ENCODE measurements at places on chromosomes 6 and 20.

- DNase-seq, result no peak
Observed at GRCh38 chr6:22294301-22294700, 2.5 kb downstream of the PRL start.

- DNase-seq, result no peak
Observed at GRCh38 chr6:13851330-13851729, 37.0 kb upstream of the MCUR1 start.

DNA sequence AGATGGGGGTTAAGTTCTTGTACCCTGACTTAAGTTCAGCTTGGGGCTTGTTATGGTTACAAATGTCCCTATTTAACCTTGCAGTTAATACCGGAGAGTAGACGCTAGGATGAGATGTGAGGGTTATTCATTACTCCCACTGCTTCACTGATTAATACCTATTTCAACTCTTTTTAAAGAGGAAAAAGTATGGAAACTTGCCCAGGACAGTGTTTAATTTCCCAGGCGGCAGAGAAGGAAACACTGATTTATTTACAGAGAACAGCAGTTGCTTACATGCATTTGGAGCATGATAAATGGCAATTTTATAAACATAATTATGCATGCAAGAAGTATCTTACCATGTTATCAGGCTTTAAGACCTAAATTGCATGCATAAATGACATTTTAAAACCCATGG is 137.7 kb downstream of the RCAN2 start:
- DNase-seq, result no peak

DNA sequence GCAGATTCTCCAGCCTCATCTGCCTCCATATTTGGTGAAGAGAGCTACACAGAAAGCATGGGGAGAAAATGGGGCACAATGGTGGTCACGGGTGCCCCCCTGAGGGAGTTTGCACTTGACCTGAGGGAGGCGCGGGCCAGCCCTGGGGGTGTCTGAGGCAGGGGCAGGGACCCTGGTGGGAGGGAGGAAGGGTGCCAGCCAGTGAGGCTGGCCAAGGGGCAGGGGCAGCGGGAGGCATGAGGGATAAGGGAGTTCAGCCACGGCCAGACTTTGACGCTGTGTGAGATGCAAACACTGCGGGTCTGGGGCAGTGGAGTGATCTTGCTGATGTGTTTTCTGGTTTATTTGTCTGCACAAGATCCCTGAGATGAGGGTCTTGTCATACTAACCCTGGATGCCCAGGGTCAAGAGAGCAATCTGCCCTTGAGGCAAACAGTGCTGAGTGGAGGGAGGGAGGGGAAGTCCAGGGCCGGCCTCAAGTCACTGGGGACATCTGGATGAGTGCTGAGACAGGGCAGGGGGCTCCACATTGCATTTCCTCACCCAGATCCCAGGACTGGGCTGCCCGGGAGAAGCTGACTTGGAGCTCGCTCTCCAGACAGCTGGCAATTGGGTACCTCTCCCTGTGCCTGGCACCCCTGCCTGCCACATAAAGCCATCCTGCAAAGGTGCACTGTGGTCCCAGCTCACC is 8.8 kb upstream of the PCMTD2 start:
- no peak for DNase-seq

DNA sequence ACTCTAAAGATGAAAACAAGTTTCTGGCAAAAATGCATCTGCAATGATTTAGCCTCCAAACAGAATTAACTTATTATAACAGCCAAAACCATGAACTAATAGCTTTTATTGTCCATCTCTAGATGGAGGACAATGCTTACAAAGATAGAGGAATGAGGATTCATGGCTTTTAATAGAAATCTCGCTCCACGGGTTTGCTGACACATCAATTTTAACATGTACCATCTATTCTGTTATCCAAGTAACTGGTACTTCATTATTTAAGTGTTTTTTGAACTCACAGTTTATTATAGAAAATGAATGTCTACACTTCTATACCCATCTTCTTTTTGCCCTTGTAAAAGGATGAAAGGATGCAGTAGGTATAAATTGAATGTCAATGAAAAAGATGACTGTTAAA is 10.8 kb downstream of the TMX4 start:
- no peak for DNase-seq

- DNase-seq, result no peak
Observed at GRCh38 chr6:133205304-133205703, 35.9 kb upstream of the EYA4 start.

DNA sequence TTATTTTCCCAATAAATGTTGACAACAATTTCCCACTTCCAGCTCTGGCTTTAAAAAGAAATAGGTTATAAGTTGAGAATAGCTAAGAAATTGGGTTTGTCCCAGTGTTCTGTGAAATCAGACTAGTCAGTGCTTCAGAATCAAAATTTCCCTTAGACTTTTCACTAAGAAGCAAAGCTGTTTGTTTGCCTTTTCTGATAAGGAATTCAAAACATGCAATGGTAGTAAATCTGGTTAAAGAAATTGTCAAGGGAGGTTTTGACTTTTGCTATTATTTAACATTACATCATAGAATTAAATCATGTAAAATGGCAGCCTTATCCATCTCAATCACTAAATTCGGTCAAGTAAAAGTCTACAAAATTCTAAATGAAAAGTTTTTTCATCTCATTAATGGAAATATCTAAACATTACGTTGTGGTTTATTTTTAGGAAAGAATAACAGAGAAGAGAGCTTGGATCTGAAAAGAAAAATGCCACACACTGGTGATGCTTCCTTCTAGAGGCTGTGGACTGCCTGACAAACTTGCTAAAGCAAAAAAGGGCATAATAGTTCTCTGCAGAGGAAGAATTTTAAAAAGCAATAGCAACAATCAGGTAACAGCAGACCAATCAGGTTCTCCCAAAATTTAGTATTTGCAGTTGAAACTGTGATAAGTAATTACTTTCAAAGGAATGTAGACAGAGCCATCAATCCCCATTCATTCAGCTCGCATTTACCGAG is 36.4 kb downstream of the PLAGL1 start:
- DNase-seq, result no peak

- DNase-seq, result no peak
Observed at GRCh38 chr6:109056661-109057060, 38.0 kb downstream of the SESN1 start.

DNA sequence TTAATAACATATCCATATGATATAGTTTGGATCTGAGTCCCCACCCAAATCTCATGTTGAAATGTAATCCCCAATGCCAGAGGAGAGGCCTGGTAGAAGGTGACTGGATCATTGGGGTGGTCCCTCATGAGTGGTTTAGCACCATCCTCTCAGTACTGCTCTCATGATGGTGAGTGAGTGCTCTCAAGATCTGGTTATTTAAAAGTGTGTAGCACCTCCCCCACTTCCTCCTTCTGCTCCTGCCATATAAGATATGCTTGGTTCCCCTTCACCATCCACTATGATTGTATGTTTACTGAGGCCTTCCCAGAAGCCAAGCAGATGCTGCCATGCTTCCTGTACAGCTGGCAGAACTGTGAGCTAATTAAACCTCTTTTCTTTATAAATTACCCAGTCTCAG is 22.9 kb downstream of the IRF4 start:
- no peak for DNase-seq

- DNase-seq, result no peak
Observed at GRCh38 chr6:41580690-41581089, 34.5 kb downstream of the FOXP4 start.

GRCh38 chr20:60903325-60903971 is 348.6 kb upstream of the CDH4 start:
- no peak for DNase-seq

DNA sequence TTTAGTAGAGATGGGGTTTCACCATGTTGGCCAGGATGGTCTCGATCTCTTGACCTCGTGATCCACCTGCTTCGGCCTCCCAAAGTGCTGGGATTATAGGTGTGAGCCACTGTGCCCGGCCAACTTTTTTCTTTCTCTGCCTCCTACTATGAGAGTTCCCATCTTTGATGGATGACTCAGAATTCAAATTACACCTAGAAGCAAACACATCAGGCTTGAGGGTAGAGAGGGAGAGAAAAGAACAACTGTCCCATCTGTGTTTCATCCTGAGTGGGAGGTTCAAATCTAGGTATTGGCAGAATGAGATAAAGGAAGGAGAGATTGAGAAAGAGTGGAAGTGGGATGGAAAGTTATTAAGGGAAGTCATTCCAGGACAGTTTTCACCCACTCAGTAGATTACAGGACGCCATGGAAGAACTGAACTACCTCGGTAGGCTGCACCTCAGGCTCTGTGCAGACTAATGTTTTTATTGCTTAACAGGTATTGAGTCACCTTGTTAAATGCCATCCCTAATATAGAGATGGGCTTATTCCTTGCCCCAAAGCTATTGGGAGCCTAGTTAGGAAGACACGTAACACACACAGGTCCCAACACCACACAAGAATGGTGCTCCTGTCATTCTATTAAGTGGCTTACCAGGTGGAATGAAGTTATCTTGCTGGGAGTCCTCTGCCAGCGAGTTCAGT is 275.7 kb downstream of the SOX4 start:
- DNase-seq, result no peak

DNA sequence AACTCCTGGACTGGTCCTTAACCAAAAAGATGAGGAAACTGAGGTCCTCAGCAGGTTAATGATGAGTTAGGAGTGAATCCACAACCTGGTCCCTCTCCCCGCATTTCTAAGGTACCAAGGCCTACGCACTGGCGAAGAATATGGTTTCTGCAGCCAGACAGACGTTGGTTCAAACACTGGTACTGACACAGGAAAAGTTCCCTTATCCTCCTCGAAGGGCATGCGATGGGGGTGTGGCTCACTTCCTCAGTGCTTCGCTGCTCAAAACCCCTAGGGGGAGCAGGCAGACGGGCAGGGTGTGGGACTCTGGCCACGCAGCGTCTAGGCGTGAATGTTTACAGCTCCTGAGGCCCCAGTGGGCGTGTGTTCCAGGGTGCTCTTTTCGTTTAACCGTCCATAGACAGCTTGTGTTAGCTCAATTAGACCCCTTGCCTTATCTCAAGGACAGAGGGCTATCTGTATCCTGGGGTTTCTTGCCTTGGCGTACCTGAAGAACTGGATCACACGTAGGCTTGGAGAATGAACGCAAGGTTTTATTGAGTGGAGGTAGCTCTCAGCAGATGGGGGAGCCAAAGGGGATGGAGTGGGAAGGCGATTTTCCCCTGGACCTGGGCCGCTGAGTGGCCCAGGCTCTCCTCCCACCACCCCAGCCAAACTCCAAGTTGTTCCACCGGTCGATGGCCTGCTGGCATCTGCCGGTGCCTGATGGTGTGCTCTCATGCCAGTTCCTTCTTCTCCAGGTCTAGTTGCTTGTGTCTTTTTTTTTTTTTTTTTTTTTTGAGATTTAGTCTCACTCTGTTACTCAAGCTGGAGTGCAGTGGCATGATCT is 31.8 kb upstream of the PTPN1 start:
- DNase-seq, result no peak

GRCh38 chr6:88441346-88441745 is 275.2 kb upstream of the CNR1 start:
- DNase-seq, result no peak

DNA sequence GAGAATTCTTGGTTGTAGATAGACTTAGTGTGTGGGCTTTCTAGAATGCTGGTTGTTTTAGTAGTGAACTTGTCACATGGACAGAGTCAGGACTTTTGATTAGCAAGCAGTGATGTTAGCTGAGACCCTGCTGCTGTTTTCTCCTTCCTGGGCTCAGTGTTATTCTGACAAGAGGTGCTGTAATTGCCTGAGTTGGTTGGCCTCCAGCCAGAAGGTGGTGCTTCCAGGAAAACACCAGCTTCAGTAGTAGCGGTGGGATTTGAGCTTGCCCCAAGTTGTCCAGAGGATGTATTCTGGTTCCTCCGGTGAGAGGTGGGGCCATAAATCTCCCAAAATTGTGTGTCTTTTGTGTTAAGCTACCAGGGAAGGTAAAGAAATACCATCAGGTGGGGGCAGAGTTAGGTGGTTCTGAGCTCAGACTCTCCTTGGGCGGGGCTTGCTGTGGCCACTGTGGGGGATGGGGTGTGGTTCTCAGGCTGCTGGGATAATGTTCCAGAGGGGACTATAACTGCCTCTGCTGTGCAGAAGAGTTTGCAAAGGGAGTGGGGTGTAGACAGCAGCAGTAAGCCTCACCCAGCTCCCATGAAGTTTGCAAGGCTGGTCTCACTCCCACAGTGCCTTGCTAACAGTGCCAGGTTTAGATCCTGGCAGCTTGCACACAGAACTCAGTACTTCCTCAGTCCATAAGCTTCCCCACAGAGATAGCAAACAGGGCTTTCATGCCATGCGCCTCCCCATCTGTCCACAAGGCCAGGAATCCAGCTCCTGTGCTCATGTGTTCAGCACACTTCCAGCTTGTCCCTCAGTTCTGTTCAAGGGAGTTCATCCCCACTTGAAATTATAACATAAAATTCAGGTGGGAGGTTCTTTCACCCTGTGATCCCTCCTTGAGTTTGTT is 278.4 kb upstream of the PTCHD4 start:
- DNase-seq, result no peak

DNA sequence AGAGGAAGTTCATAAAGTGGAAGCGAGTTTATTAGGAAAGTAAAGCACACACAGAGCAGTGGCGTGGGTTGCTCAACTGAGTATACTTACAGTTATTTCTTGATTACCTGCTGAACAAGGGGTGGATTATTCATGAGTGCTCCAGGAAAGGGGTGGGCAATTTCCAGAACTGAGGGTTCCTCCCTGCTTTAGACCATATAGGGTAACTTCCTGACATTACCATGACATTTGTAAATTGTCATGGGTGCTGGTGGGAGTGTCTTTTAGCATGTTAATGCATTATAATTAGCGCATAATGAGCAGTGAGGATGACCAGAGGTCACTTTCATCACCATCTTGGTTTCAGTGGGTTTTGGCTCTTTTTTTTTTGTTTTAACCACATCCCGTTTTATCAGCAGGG is 29.8 kb downstream of the PDYN start:
- DNase-seq, result no peak

DNA sequence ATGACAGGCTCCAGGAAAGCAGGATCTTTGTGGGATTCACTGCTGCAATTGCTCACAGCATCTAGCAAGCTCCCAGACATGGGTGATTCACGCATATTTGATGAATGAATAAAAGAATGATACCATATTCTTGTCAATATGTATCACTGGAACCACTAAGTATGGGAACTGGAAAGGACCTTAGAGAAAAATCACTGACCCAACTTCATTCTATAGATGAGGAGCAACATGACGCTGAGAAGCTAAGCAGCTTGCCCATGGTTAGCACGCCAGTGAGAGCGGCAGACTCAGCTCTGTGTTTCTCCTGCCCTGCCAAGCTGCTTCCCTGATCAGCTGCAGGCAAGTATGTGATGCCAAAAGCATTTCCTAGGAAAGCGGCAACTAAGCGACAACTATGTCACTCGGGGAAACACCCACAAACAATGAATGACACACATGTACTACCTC is 66.8 kb downstream of the PPP1R3G start:
- DNase-seq, result peak; percentile 66

DNA sequence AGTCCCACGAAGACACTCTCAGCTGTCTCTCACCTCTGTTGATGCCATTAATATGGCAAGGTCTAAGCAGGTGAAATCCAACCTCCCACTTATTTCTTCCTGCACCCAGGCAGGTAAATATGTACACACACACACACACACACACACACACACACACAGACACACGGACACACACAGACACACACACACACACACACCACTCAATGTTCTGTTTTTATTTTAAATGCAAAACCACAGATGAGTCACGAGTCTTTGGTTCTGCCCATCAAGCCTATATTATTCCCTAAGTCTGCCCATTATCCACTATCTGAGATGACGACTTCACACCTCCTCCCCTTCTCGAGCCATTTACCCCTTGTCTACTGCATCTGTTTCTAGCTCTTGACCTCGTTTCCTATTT is 344.7 kb downstream of the CDH26 start:
- no peak for DNase-seq
